Cerebellar cortex (tissue), 1 donor: ENCODE measurements at places on chromosomes 13 and 19.

DNA sequence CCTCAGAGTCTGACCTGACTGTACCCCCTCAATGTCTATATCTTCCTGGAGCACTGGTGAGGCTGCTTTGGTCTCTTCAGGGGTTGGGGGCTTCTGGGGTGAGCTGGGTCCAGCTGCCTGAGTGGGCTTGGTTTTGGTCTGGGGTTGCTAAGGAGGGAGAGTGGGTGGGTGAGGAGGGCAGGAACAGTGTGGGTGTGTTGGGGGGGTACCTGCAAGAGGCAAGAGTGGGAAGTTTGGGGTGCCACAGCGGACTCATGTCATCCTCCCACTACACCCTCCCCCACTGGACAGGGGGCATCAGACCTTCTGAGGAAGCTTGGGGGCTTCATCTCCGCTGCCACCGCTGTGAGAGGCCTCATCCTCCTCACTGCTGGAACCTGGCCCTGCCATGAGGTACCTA is 13.6 kb downstream of the ZNF575 start:
- DNase-seq = no peak

- no peak for DNase-seq
These were observed 6.0 kb downstream of the AKAP8L start for GRCh38 chr19:15412832-15413231.

DNA sequence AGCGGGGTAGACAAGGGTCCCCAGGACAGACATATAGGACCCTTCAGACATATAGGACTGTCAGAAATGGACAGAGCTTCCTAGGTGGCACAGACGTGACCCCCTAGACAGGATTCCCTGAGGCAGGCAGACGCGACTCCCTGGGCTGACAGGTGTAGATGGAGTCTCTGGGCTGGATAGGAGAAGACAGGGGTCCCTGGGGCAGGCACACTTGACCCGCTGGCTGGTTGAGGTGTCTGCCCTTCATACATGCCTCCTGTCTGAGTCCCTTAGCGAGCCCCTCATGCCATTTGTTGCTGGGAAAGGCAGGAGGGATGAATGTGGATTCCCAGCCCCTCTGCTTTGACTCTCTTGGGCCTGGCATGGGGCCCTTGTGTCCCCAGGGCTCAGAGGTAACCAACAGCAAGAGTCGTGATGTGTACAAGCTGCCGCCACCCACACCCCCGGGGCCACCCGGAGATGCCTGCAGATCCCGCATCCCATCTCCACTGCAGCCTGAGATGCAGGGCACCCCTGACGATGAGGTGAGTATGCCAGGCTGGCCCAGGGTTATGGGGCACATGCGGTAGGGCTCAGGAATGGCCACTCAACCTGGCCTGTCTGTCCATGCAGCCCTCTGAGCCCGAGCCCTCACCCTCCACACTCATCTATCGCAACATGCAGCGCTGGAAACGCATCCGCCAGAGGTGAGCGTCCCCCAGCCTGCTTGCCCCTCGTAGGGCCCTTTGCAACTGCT is 3.0 kb downstream of the HSPB6 start:
- DNase-seq = no peak

DNA sequence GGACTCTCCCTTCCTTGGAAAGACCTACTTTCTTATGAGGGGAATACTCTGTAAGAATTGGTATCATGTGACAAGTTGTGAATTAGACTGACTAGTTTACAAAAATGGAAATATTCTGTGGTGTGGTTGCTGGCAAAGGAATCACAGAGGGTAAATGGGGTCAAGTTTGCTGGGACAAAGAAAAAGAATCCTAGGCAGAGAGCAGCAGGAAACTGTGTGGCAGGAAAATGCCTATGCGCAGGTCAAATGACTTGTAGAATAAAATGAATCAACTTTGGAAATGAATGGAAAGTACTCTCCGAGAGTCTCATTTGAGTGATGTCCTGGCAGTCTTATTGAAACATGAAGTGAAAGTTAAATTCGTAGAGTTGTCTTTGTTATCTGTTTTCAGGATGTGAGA is 1250.7 kb downstream of the UQCRFS1 start:
- no peak for DNase-seq

- no peak for DNase-seq
These were observed 38.4 kb downstream of the KCNC3 start for GRCh38 chr19:50290775-50291174.

DNA sequence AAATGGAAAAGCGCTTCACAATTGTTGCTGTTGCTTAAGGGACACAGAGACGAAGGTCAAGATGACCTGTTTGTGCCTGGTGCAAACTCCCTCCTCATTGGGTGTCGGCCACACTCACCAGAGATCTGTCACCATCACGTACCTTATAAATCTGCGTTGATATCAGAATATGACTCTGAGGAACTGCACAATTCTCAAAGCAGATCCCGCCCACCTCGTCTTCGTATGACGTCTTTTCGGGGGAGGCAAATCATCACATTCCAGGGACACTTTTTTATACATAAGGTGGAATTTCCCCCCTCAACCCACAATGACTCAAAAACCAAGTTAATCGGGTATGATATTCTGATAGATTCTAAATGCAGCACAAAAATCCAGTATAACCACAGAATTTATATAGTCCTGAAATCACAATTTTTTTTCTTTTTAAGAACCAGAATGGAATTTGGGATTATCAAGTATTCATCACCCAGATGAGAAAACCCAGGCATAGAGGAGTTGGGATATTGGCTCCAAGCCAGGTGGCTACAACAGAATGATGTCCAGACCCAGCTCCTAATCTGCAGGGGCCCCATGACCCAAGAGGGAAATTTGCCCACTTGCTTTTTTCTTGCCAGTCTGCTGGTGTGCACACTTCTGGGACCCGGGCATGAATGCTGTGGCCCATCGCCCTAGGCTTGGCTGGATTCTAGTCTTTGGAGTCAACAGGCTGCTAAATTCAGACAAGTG is 50.6 kb upstream of the MTIF3 start:
- no peak for DNase-seq

GRCh38 chr19:41386442-41386841 is 10.1 kb downstream of the TMEM91 start:
- no peak for DNase-seq

DNA sequence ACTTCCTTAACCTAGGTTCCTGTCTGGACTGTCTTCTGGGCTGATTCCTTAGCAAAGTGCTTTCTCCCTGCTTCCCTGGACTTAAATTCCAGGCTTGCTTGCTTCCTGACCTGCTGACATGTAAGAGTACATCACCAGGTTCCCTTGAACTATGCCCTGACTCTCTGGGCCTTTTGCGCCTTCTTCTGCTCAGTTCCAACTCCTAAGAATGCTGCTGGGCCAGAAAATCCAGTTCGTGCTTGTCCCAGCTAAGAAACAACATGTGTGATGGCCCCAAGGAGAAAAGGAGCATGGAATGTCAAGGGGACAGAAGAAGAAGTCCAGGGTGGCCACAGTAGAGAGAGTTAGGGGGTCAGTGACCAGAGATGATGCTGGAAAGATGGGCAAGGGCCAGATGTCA is 42.6 kb upstream of the MBNL2 start:
- no peak for DNase-seq

- no peak for DNase-seq
These were observed 5.8 kb downstream of the QTRT1 start for GRCh38 chr19:10706990-10707389.

- no peak for DNase-seq
These were observed 59.0 kb upstream of the FGF14 start for GRCh38 chr13:102460806-102461205.

DNA sequence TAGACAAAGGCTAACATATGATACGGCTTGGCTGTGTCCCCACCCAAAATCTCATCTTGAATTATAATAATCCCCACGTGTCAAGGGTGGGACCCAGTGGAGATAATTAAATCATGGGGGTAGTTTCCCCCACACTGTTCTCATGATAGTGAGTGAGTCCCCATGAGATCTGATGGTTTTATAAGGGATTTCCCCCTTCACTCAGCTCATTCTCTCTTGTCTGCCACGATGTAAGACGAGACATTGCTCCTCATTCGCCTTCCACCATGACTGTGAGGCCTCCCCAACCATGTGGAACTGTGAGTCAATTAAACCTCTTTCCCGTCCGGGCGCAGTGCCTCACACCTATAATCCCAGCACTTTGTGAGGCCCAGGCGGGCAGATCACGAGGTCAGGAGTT is 143.5 kb downstream of the RXFP2 start:
- no peak for DNase-seq

DNA sequence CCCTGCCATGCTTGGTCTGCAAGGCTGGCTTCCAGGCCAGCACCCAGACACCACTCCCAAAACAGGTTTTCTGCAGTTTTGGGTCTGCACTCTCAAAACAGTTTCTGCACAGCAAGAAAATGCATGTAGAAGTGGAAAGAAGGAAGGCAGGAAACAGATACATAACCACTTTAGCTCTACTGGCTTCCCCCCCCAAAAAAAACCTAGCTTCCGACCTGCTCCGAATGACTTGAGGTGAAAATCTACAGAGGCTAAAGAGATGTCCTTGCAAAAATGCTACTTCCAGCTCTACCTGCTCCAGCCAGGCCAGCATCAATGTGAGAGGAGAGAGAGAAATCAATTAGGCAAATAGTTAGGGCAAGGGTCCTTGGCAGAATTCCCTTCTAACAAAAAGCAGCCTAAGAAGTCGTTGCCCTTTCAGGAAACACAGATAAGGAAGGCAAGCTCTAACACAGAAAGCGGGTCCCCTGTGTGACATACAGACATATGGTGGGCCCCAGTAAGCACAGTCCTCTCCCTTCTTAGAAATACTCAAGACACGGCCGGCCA is 3.4 kb downstream of the C19orf12 start:
- no peak for DNase-seq

DNA sequence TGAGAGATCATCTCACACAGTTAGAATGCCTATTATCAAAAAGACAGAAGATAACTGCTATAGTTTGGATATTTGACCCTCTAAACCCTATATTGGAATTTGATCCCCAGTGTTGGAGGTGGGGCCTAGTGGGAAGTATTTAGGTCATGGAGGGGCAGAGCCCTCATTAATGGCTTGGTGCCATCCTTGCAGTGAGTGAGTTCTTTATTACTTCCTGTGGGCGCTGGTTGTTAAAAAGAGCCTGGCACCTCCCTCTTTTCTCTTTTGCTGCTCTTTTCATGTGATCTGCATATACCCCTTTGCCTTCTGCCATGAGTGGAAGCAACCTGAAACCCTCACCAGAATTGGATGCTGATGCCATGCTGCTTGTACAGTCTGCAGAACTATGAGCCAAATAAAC is 66.8 kb downstream of the TDRD3 start:
- DNase-seq = no peak

DNA sequence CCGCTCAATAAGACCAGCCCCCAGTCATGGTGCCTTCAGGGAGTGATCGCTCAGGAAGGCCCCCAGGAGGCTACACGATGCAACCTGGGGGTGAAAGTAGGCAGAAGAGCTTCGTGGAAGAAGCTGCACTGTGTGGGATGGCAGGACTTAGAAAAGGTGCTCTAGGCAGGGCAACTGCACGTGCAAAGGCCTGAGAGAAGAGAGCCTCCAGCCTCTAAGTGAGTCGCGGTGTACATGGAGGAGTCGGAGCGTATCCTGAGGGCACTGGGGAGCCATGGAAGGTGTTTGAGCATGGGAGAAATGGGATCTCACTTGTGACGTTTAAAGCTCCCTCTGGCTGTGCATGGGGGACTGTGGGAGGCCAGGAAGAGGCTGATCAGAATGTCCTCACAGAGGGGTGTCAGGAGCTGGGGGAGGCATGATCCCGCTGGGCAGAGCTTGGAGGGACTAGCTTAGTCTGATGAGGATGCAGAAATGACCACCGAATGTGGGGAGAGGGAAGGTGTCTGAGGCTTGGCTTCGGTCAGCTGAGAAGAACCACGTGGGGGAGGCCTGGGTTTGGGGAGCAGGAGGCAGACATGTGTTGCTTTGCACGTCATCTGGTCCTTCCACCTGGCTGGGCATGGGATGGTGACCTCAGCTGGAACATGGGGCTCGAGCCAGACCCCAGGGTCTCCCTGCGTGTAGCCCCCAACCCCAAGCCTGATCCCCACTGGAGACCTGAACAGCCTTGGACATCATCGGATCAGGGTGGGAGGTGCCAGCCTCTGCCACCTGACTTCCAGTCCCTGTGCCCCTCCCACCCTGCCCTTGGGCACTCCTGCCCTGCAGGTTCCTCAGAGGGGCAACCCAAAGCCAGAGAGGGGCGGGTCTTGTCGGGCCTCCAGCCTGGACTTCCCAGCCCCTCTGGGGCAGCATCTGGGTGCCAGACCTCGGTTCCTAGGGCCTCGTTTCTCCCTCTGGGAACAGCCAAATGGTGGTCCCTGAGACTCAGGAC is 1.1 kb downstream of the APC2 start:
- DNase-seq = peak; percentile 53

GRCh38 chr19:38233740-38234251 is 9.8 kb upstream of the DPF1 start:
- DNase-seq = peak; percentile 63

DNA sequence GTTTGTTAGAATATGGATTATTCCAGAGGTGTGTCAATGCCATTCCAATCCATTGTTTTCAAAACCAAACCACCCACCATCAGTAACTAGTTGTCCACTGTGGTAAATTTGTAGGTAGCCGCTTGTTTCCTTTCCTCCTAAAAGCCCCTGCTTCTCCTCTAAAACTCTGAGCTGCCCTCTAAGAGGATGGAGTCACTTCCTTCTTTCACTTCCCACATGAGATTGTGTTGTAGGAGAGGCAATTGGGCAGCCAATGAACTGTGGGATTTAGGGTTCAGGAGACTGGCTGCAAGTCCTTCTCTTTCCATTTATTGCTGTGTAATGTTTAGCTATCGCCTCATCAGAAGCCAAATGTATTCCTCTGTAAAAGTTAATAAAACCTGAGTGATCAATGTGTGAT is 49.9 kb upstream of the RFXAP start:
- DNase-seq = no peak

DNA sequence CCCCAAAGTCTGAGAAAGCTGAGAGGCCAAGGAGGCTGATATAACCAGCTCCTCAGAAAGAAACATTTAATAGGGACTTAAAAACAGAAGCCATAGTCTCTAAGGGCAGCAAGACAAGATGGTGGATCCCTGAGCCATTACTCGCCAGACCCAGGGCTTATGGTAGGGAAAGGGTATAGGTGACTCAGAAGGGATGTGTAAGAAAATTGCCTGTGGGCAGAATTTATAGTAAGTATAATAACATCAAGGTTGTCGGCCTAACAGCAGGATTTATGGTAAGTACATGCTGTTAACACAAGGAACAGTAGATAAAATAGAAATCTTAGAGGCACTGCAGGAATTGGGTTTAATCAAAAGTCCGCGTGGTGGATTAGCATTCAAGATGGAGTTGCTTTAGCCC is 14.7 kb downstream of the KBTBD6 start:
- DNase-seq = no peak

GRCh38 chr13:105902396-105902795 is 633.1 kb downstream of the EFNB2 start:
- DNase-seq = no peak
